ENCODE measurements at places on chromosomes 4 and X.

DNA sequence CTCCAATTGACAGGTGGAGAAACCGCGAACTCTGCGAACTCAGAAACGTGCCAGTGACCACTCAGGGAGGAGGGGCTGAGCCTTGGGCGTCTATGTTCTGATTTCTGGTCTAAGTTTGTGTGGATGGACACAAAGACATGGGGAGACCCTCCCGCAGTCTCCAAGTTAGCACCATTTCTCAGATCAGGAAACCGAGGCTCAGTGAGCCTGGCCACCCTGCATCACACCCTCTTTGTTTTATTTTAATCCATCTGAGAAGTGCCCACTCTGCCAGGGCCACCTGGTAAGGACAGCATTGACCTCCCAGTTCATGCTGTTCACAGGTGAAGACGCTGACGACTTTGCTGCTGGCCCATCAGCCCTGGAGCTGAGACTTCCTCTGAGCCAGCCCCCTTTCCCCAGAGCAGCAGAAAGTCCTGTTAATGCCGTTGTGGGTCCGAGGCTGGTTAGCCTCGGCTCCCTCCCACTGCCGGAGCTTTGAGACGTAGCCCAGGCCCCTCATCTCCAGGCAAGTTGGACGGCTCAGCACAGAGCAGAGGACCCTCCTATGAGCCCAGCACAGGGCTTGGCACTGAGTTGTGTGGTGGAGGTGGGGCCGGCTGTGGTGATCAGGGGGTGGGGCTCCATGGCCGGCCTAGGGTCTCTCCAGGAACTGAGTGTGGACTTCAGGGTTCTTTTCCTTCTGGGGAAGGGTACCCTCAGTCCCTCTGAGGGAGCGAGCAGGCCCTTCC is 43.7 kb downstream of the PSAPL1 start:
- DNase-seq, result no peak

DNA sequence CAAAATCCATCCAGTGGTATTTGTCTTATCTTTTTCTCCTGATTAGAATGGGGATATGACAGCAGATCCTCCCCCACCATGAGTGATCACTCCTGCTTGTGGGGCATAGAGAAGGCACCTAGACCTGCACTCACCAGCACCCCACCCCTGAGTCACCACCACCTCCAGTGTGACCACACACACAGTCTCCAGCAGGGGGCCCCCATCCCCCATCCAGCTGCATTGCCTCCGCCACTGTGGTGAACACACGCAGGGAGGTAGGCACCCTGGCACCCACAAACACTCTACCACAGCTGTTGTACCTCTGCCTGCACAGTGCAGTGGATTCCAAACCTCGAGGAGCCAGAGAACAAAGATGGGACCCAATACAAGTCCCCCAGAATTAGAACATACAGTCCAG is 9.0 kb upstream of the MAGEA8 start:
- DNase-seq, result peak; percentile 7

GRCh38 chr4:169485086-169485485 is 127.3 kb downstream of the NEK1 start:
- DNase-seq, result no peak

GRCh38 chrX:140767646-140768045 is 58.1 kb downstream of the LINC00632 start:
- no peak for DNase-seq

DNA sequence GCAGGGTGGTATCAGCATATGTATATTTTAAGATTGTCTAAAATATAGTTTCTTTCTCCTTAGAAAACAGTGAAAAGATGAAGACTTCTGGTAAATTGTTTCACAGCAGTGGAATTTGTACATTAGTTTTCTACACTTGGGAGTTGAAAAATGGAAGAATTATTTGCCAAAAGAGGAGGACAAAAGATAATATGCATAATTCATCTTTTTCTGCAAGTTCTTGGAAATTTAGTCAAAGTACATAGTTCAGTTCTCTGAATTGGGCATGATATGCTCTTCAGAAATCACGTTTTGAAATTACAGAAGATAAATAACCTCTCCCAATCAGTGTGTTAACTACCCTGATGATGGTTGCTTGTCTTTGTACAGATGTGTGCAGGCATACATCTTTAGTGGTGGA is 47.0 kb downstream of the RBPJ start:
- DNase-seq, result no peak

GRCh38 chr4:145819101-145819852 is 119.3 kb downstream of the ZNF827 start:
- DNase-seq, result no peak
